ENCODE measurements at places on chromosomes 13 and 19. TPM values are rescaled to one million over a fixed set of nuclear protein-coding genes. Genes with fewer than 3 reads are reported as not detected.

GRCh38 chr13:29020314-29020713, 200.2 kb downstream of the MTUS2 start:
- ATAC-seq, result no peak

DNA sequence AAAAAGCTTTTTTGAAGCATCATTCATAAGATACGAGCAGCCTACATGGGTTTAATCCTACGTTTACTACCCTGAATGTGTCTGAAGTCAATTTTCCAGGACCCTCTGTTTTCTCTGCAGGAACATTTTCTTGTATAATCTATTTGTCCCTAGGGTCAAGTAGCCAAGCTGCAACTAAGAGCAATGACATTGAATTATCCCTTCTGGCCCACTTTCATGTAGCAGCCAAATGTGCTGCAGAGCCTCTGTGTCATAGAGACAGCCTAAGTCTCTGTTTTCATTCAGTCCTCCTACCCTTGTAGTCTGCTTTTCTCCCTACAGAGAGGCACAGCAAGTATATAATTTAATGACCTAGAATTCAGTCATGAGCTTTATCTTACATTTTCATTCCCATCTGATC, 82.1 kb downstream of the ZAR1L start:
- ATAC-seq, result peak; percentile 43

- no peak for ATAC-seq
Observed at GRCh38 chr19:38701455-38702063, 42.7 kb downstream of the CAPN12 start.

DNA sequence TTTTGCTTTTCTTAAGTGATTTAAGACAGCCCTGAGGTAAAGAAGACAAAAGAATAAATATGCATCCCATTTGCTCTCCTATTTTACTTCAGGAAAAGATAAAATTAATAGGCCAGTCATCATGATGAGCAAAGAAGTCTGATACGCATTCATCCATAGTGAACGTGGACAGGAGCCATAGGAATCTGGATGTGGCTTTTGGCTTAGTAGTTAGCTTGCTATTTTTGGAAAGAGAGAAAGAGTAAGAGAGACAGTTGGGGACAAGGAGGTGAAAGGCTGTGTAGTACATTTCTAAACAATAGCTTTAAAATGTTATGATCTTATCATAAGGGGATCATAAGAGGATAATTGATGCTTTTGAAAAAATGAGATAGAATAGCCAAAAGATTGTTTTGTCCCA, 545.2 kb downstream of the IRS2 start:
- no peak for ATAC-seq

DNA sequence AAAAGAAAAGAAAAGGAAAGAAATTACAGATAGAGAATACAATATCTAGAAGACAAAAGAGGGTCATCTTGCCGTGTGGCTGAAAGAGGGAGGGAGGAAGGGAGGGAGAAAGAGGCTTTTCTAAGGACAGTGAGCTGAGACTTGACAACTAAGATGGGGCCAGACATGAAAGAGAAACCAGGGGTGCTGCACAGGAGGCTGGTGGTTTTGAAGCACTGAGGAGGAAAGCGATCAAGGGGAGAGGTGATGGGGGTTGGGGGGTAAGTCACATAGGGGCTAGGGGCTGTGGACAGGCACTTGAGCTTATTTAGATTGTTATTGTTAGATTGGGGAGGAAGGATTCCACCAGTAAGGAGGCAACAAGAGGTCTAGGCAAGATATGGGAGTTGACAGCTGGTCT, 17.3 kb downstream of the PNPLA6 start:
- ATAC-seq, result no peak

DNA sequence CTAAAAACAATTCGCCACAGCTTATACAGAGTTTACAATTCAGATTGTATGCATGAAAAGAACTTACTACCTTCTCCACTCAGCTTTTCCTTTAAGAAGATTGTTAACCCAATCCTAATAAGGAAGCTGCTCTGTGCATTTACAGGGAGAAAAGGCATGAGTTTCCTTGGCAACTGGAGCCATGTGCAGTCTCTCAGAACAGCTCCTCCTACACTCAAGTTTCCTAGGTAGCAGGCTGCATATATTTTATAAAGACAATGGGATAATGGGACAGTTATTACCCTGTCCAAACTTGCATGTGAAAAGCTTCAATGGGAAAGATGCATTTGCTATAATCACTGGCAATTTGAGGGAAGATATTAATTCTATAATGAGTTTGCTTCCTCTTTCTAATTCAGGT, 125.5 kb upstream of the TRPC4 start:
- ATAC-seq, result peak; percentile 100

- peak; percentile 0 for ATAC-seq
Observed at GRCh38 chr19:45078390-45079062, 534 bp upstream of the GEMIN7 start.

DNA sequence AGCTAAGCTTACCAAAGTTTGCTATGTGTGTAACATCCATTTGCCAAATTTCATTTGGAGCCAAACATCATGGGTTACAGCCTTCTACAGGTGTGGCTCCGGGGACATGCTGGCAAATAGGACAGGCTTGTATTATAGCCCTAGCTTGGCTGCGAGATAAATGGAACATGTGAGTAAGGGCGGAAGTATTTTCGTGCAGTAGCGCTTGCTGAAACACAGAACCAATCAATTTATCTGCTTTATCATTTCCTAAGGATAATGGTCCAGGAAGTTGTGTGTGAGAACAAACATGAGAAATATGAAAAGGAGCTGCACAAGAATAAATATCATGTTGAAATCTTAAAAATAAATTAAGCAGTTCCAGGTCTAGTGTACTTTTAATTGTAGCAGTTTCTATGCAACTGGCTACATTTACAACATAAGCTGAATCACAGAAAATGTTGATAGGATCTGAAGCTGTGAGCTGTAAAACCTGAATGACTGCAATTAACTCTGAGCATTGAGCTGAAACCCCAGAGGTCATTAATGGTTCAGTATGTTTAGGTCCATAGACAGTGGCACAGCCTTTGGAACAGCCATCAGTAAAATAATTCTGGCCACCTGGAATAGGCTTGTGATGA, 22.2 kb upstream of the ZNF100 start:
- no peak for ATAC-seq

DNA sequence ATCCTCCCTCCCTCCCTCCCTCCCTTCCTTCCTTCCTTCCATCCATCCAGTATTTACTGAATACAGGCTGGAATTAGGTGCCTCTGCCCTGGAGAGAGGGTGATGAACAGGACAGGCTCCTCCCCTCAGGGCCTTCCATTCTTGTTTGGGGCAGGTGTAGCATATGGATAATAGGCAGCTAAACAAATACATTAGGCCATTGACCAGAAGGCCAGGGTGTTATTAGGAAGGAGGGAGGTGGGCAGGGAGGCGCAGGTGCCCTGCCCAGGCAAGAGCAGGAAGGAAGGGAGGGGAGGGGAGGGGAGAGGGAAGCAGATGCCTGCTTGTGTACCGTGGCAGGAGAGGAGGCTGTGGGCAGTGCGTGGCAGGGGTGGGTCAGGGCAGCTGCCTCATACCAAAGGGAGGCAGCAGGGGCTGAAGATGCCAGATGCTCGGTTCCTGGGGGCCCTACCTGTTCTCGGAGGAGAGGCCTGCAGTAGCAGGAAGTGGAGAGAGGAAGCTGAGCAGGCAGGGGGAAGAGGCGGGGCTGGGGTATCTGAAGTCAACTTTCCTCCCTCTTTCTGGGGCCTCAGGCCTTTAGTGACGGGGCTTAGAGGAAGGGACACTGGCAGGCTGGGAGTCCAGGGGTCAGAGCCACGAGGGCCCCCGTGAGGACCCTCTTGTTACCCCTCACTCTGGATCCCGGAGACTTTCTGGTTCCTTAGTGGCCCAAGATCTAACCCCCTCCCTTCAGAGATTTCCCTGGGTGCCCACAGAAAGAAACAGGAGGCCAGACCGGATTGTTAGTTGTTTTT, at the start of gene RINL:
TSS of gene RINL (minus strand) at position 495 of the 794 bp plus-strand sequence. CDS start 1,533 bp downstream, outside the sequence.
- peak; percentile 27 for ATAC-seq

GRCh38 chr13:95296326-95296925, 4.8 kb downstream of the ABCC4 start:
- peak; percentile 8 for ATAC-seq

- ATAC-seq, result no peak
Observed at GRCh38 chr13:62920159-62920558, 1504.5 kb upstream of the PCDH20 start.

DNA sequence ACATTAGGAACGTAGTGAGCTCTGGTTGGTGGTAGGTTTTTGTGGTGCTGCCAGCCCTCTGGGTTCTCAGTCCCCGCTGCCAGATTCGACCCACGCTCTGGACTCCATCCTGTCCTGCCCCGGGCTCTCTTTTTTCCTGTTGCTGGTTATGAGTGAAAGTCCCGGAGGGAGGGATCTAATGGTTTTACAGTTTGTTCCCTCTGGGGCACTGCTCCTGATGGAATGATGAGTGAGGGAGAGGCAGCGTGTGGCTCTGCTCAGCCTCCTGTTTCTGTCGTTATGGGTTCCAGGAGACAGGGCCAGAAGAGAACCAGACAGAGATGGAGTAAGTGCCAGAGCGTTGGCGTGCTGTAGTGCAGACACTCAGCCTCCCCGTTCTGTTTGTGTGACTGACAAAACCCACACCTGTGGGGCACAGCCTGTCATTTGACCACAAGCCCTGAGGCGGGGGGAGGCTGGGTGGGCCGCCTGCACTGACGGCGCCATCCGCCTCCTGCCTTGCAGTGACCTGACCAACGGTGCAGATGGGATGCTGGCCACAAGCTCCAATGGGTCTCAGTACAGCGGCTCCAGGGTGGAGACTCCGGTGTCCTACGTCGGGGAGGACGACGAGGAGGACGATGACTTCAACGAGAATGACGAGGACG, 18.3 kb downstream of the ATP4B start:
- ATAC-seq, result no peak

DNA sequence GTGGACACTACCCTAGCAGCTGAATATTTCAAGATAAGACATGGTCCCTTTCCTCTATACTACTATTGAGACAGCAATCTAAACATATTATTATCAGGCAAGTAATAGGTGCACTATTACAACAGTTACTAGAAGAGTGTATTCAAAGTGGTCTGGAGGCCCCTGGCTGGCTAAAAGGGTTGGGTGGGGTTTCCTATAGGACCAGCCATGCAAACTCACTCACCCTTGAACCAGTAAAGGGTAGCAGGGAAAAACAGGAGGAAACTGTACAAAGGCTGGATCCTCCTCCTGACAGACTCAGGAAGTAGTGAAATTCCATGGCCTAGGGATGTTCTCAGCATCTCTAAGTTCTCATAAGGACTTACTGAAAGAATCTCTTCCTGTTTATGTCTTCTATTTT, 7.7 kb downstream of the SMAD9 start:
- no peak for ATAC-seq

DNA sequence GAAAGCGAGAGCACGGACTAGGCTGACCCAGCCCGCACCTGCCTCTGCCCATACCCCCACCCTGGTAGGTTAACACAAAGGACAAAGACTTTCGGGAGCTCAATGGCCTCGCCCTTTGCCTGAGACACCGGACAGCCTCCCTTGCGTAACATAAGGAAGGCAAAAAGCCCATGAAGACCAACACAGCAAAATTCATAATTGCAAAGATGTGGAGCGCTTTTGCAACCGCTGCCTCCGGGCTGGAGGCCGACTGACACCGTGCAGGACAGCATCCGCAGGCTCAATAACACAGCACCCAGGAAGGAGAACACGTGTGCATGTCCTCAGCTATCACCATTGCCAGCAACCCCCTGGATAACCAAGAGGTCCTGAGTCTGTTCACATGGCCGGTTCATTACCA, 15.4 kb downstream of the LILRA1 start:
- ATAC-seq, result no peak

DNA sequence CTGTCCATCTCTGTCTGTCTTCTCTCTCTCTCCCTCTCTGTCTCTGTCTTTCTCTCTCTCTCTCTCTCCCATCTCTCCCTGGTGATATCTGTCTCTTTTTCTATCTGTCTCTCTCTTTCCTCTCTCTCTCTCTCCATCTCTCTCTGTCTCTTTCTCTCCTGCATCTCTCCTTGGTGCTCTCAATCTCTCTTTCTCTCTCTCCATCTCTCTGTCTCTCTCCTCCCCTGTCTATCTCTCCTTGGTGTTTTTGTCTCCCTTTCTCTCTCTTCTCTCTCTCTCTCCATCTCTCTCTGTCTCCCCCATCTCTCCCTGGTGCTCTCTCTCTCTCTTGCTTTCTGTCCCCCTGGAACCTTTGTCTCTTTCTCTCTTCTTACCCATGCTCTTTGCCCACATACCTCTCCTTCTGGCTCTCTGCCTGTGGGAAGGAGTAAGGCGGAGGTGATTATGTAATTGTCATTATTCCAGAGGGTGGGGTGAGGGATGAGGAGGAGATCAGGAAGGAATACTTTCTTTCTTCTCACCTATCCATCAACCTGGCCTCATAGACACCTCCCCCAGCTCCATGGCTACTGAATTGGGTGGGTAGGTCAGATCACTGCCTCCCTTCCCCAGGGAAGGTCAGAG, 30.9 kb upstream of the CYP2B6 start:
- no peak for ATAC-seq

- ATAC-seq, result peak; percentile 82
Observed at GRCh38 chr13:110132225-110132982, 174.6 kb downstream of the COL4A1 start.

- ATAC-seq, result no peak
Observed at GRCh38 chr13:113774177-113775107, 15.4 kb downstream of the TMEM255B start.

DNA sequence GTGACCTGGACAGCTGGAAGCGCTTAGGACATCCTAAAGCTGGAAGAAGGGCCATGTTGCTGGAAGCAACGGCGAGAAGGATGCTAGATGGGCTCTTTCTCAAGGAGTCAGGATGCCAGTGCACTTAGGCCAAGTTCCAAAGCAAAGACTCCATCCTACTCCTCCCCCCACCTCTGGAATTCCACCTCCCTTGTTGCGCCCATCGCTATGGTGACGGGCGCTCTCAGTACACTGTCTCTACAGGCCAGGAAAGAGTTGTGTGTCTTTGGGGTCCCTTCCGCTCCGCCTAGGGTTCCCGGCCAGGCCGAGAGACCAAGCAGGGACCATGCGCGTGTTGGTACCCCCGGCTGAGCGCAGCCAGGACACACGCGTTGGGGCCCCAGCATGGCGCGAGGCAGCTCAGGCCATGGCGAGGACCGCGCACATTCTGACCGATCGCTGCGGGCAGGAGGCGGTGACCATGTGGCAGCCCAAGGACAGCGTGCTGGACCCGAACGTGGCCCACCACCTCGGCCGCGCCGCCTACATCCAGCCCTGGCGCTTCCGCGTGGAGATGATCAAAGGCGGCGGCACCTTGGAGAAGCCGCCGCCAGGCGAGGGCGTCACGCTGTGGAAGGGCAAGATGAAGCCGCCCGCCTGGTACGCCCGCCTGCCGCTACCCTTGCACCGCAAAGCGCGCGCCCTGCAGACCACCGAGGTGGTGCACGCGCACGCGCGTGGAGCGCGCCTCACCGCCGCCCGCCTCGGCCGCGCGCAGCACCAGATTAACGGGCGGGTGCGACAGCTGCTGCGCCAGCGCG, 31.0 kb upstream of the SLC1A6 start:
- ATAC-seq, result no peak

- ATAC-seq, result no peak
Observed at GRCh38 chr13:88857256-88857655, 1186.1 kb downstream of the SLITRK5 start.

- no peak for ATAC-seq
Observed at GRCh38 chr19:1177322-1178114, 3.5 kb upstream of the SBNO2 start.

- no peak for ATAC-seq
Observed at GRCh38 chr13:112916296-112916695, 52.7 kb upstream of the MCF2L start.

- ATAC-seq, result no peak
Observed at GRCh38 chr19:7779631-7780486, 16.8 kb downstream of the CLEC4M start.

ZNF497 gene
- 5.1 TPM for total RNA-seq

ICAM4 gene
- not detected for total RNA-seq

CRLF1 gene
- total RNA-seq, result 5.6 TPM

All from motor neuron (in vitro differentiated cells).